Common myeloid progenitor, CD34-positive (primary cell): ENCODE measurements at places on chromosomes 1 and 21.

- H3K4me1 ChIP-seq, result no peaks in the 10 kb centered on the region
- no peaks in the 10 kb centered on the region for H3K27me3 ChIP-seq
- no peak overlapping the region for H3K4me3 ChIP-seq
- DNase-seq, result no peak
- H3K27ac ChIP-seq, result no peak overlapping the region
Observed at GRCh38 chr1:209845408-209845725, 17.6 kb downstream of the UTP25 start.

- no peaks in the 10 kb centered on the region for H3K36me3 ChIP-seq
- H3K4me3 ChIP-seq, result no peak overlapping the region
- H3K4me1 ChIP-seq, result no peaks in the 10 kb centered on the region
- H3K27ac ChIP-seq, result no peak overlapping the region
- H3K27me3 ChIP-seq, result no peaks in the 10 kb centered on the region
- DNase-seq, result no peak
Observed at GRCh38 chr1:76083189-76083588, 8.6 kb downstream of the ST6GALNAC3 start.

- H3K36me3 ChIP-seq, result peaks cover 14% of the 10 kb centered on the region
- H3K4me3 ChIP-seq, result no peak overlapping the region
- no peaks in the 10 kb centered on the region for H3K27me3 ChIP-seq
- no peak overlapping the region for H3K27ac ChIP-seq
- H3K4me1 ChIP-seq, result peaks cover 26% of the 10 kb centered on the region
Observed at GRCh38 chr1:113943028-113943811, 14.1 kb downstream of the HIPK1 start.

DNA sequence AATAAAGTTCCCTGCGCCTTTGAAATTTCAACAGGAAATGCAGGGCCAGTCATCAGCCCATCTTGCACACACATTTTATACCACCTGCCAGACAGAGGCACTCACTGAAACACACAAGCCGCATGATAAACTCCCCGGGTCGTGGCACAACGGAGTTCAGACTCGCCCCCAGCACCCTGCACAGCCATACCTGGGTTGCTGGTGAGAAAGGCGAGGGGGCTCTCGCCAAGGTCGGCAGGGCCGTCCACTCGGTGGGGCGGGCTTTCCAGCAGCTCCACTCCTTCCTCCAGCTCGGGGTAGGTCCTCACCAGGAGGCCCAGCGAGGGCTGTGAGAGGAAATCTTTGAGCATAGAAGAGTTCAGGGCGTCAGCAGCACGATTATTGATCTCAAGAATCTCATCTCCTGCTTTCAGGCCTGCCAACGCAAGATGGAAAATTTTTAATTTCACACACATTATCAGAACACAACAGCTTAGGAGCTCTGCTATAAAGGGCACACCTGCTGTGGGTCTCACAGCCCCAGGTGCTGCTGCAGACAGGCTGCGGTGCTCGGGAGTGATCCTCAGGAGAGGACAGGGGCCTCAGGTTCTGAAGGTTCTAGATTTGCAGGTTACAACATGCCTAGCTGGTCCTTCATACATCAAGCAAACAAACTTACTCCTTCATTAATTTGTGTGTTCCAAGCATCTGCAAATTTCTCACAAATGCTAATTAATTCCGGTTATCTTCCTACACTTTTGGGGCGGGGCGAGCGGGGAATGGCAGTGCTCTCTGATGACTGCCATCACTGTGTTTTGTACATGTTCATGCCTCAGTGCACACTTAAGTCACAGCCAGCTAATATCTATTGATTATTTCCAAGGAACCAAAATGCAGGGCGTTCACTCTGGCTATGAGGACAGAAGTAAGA is 144.2 kb upstream of the KRTAP19-8 start:
- peaks cover 10% of the 10 kb centered on the region for H3K4me1 ChIP-seq
- H3K27me3 ChIP-seq, result no peaks in the 10 kb centered on the region
- no peak for DNase-seq
- H3K27ac ChIP-seq, result no peak overlapping the region
- H3K36me3 ChIP-seq, result no peaks in the 10 kb centered on the region

GRCh38 chr1:215731699-215732098 is 164.6 kb downstream of the KCTD3 start:
- H3K27ac ChIP-seq, result no peak overlapping the region
- no peak overlapping the region for H3K4me3 ChIP-seq
- H3K27me3 ChIP-seq, result no peaks in the 10 kb centered on the region
- no peak for DNase-seq
- H3K36me3 ChIP-seq, result no peaks in the 10 kb centered on the region

- no peaks in the 10 kb centered on the region for H3K36me3 ChIP-seq
- DNase-seq, result no peak
- H3K27ac ChIP-seq, result no peak overlapping the region
- no peak overlapping the region for H3K4me3 ChIP-seq
- H3K27me3 ChIP-seq, result no peaks in the 10 kb centered on the region
Observed at GRCh38 chr1:119626841-119627240, 21.2 kb downstream of the ZNF697 start.

GRCh38 chr1:184990204-184990603 is 15.9 kb upstream of the NIBAN1 start:
- no peaks in the 10 kb centered on the region for H3K4me1 ChIP-seq
- no peaks in the 10 kb centered on the region for H3K36me3 ChIP-seq
- H3K27me3 ChIP-seq, result no peaks in the 10 kb centered on the region
- no peak for DNase-seq
- H3K4me3 ChIP-seq, result no peak overlapping the region

DNA sequence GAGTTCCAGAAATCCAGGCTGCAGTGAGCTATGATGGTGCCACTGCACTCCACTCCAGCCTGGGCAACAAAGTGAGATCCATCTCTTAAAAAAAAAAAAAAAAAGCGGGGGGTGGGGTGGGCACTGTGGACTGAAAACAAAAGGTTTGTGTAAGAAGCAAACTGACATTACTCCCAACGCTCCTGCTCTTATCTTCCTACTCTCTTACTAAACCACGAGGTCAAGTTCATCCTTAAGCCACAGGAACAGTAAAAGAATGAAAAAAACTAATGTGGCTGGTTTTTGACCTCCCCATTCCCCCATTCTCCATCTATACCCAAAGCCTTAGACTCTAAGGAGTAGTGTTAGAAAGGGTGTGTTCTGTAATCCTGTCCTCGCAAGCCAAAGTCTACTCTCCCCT is 30.8 kb downstream of the TFAP2E start:
- peaks cover 71% of the 10 kb centered on the region for H3K36me3 ChIP-seq
- H3K27me3 ChIP-seq, result no peaks in the 10 kb centered on the region
- DNase-seq, result no peak
- H3K4me3 ChIP-seq, result no peak overlapping the region
- no peaks in the 10 kb centered on the region for H3K4me1 ChIP-seq
- no peak overlapping the region for H3K27ac ChIP-seq

DNA sequence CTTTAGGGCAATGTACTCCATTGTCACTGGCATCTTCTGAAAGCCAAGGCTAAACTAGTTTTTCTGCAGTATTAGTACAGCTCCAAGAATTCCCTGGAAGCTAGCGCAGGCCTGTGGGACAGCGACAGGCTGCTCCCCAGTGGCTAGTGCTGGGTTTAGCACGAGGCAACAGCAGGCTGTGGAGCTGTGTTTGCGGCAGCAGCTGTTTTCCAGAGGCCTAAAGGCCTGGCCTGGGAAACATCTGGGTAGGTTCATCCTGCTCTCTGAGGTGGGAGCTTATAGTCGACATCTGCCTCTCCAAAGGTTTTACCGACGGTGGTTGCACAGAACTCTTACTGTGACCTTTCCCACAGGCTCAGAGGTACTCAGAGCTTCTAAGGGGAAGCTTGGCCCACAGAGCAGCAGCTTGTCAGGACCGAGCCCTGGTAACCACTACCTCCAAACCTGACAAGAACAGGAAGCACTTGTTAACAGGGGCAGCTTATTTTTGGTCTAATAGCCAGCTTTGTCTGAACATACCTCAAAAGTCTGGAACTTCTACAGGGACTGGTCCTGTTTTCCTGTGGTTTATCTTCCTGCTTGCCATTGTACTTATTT is 17.2 kb downstream of the CC2D1B start:
- H3K4me3 ChIP-seq, result no peak overlapping the region
- peaks cover 20% of the 10 kb centered on the region for H3K4me1 ChIP-seq
- H3K27me3 ChIP-seq, result no peaks in the 10 kb centered on the region
- peak; percentile 80 for DNase-seq
- peak overlapping the region; percentile 47 for H3K27ac ChIP-seq
- peaks cover 22% of the 10 kb centered on the region for H3K36me3 ChIP-seq

GRCh38 chr1:77048615-77049005 is 170.6 kb downstream of the PIGK start:
- no peak for DNase-seq
- peaks cover 2% of the 10 kb centered on the region for H3K4me1 ChIP-seq
- no peak overlapping the region for H3K27ac ChIP-seq
- H3K27me3 ChIP-seq, result no peaks in the 10 kb centered on the region
- H3K4me3 ChIP-seq, result no peak overlapping the region

GRCh38 chr1:233719655-233720341 is 105.9 kb downstream of the KCNK1 start:
- no peaks in the 10 kb centered on the region for H3K4me1 ChIP-seq
- no peaks in the 10 kb centered on the region for H3K36me3 ChIP-seq
- H3K27ac ChIP-seq, result no peak overlapping the region
- no peaks in the 10 kb centered on the region for H3K27me3 ChIP-seq

DNA sequence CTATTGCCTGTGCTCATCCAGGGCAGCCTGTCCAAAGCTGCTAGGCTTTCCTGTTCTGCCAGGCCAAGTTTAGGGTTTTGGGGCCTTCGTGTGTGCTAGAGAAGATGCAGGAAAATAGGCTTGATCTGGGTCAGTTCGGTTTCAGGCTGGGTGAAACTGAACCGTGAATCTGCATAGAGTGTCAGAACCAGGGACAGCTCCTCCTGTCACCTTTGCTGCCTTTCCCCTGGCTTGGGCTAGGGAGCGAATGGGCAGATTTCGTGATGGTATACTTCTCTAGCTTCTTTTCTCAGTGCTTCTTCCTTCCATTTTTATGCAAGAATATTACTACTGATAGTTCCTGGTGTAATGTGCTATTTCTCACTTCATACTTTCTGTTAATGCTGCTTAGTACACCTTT is 6.0 kb upstream of the AGO1 start:
- no peak overlapping the region for H3K4me3 ChIP-seq
- H3K36me3 ChIP-seq, result no peaks in the 10 kb centered on the region
- peaks cover under 1% of the 10 kb centered on the region for H3K4me1 ChIP-seq
- H3K27me3 ChIP-seq, result no peaks in the 10 kb centered on the region
- H3K27ac ChIP-seq, result no peak overlapping the region
- peak; percentile 33 for DNase-seq

DNA sequence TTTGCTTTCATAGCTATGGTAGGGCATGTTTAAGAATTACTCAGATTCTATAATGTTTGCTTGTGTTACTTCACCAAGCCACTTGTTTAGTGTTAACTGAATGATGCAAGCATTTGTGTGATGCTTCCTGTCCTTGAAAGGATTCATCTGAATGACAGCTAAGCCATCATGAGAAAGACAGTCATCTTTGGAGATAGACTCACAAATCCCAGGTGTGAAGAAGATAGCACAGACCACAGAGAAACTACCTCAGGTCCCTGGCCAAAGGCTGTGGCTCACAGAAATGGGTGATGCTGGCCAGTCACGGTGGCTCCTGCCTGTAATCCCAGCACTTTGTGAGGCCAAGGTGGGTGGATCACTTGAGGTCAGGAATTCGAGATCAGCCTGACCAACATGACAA is 321.4 kb downstream of the DPYD start:
- no peaks in the 10 kb centered on the region for H3K36me3 ChIP-seq
- no peak overlapping the region for H3K27ac ChIP-seq
- DNase-seq, result no peak
- H3K4me1 ChIP-seq, result no peaks in the 10 kb centered on the region
- no peak overlapping the region for H3K4me3 ChIP-seq

GRCh38 chr21:16454399-16454798 is 724.6 kb downstream of the USP25 start:
- DNase-seq, result no peak
- no peaks in the 10 kb centered on the region for H3K36me3 ChIP-seq
- no peak overlapping the region for H3K4me3 ChIP-seq
- no peaks in the 10 kb centered on the region for H3K4me1 ChIP-seq
- no peaks in the 10 kb centered on the region for H3K27me3 ChIP-seq

GRCh38 chr1:100860397-100860991 is 34.1 kb downstream of the EXTL2 start:
- no peaks in the 10 kb centered on the region for H3K36me3 ChIP-seq
- no peaks in the 10 kb centered on the region for H3K4me1 ChIP-seq
- no peak for DNase-seq

DNA sequence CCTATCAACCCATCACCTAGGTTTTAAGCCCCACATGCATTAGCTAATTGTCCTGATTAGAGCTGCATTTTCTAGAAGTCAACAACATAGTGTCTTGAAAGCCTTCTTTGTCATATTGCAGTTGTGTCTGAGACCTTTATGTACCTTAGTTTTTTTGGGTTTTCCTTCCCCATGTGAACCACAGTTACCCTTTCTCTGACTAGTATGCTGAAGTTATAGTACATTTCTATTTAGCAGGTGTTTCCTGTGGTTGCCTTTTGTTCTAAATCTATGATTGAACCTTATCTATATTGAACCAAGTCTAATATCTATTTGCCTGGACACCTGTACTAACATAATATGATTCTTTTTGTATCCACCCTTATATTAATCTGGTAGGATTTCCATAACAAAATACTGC is 135.6 kb downstream of the ST6GALNAC3 start:
- H3K27me3 ChIP-seq, result no peaks in the 10 kb centered on the region
- H3K36me3 ChIP-seq, result no peaks in the 10 kb centered on the region
- H3K4me1 ChIP-seq, result peaks cover 5% of the 10 kb centered on the region
- H3K27ac ChIP-seq, result no peak overlapping the region
- H3K4me3 ChIP-seq, result no peak overlapping the region

DNA sequence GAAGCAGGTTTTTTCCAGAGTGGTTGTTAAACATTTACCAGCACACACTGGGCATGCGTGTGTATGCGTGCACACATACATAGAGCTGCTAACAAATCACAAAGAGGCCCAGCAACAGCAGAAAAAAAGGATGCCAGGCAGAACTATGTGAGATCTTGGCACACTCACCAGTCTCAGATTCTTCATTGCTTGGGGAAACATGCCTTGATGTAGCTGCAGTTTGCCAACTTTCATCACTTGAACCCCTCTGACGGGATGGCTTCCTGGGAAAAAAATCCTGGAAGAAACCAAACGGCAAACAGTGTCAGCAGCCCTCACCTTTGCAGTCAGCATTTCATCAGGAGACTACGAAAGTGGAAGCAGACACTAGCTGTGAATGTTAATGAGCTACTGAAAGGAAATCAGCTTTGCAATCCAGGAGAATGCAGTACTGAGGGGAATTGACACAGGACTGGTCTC is 609.1 kb downstream of the KIF26B start:
- no peaks in the 10 kb centered on the region for H3K27me3 ChIP-seq
- DNase-seq, result no peak
- H3K36me3 ChIP-seq, result peaks cover 3% of the 10 kb centered on the region
- H3K4me3 ChIP-seq, result no peak overlapping the region

- no peaks in the 10 kb centered on the region for H3K27me3 ChIP-seq
- peaks cover 9% of the 10 kb centered on the region for H3K4me1 ChIP-seq
- no peak overlapping the region for H3K27ac ChIP-seq
- H3K36me3 ChIP-seq, result no peaks in the 10 kb centered on the region
Observed at GRCh38 chr21:26437326-26438009, 135.6 kb downstream of the CYYR1 start.

GRCh38 chr1:100433563-100433962 is 81.3 kb downstream of the CDC14A start:
- no peaks in the 10 kb centered on the region for H3K27me3 ChIP-seq
- no peak overlapping the region for H3K4me3 ChIP-seq
- no peaks in the 10 kb centered on the region for H3K36me3 ChIP-seq
